ENCODE measurements at places on chromosomes 13 and 19.

GRCh38 chr13:44739120-44739519, 163.0 kb upstream of the TSC22D1 start:
- no peak for DNase-seq

- DNase-seq = no peak
Observed at GRCh38 chr13:59890054-59890453, 273.7 kb downstream of the DIAPH3 start.

DNA sequence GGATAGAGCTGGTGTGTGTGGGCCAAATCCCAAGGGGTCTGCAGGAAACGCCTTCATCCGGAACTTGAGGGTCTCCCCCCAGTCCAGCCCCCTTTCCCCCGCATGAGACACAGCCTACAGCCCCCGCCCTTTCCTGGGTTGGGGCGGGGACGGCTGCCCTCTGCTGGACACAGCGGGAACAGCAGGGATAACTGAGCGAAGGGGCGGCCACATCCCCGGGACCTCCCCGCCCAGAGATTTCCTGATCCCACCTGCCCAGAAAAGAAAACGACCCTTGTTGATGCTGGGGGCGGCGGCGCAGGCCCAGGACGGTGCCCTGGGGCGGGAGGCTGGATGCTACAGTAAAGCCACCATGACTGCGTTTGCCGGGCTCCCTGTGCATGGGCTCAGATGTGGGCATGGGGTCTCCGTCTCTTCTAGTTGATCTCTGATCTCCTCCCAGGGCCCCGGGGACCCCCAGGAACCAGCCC, 14.2 kb downstream of the ONECUT3 start:
- peak; percentile 40 for DNase-seq

DNA sequence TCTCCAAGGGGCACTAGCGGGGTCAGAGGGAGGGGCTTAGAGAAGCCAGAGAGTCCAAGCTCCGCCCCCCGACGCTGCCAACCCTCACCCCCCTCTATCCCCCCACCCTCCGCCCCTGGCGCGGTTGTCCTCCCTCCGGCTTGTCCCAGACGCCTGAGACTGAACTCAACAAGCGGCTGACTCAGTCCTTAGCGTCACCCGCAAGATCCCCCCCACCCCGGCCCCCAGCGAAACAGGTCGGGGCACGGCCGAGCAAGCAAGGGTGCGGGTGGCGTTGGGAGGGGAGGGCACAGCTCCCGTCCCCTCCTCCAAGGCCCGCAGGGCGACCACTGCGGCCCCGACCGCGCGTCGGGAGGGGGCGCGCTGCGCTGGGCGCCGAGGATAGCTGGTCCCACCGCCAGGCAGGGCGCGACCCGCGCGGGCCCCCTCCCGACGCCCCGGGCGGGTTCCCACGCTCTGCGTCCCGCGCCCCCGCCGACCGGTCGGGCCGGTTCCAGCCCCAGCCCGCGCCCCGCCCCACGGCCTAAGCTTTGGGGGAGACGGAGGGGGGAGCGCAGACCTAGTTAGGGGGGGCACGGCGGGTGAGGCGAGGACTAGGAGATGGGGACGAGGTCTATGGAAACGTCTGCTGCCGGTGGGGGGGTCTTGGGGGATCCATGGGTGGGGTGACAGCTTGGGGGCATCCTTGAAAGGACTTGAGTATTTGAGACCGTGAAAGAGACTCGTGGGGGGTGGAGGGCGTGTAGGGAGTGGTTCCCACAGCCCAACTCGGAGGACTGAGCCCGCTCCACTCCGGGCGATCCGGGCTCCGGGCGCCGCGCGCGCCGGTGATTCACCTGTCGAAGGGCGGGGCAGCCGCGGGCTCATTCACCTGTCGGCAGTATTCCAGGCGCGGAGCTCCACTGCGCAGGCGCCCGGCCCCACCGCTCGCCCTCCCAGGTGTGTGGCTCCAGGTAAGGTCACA, 5.1 kb downstream of the NOTCH3 start:
- no peak for DNase-seq

DNA sequence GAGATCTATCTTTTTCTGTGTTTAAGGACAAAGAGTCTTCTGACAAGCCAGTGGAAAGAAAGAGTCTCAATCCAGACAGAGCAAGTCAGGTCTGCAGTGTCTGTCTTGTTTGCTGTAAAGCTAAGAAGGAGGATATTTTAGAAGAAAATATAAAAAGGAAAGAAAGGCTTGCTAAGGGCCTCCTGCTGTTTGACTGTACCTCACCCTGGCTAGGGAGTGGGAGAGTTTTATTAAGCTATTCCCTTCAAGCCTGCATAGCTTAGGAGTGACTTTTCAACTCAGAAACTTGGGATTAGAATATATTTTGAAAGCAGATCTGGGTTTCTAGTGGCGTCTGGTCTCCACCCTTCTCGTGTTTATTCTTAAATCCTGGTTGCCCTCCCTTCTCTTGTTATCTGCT, 460.0 kb downstream of the COG6 start:
- DNase-seq = no peak

DNA sequence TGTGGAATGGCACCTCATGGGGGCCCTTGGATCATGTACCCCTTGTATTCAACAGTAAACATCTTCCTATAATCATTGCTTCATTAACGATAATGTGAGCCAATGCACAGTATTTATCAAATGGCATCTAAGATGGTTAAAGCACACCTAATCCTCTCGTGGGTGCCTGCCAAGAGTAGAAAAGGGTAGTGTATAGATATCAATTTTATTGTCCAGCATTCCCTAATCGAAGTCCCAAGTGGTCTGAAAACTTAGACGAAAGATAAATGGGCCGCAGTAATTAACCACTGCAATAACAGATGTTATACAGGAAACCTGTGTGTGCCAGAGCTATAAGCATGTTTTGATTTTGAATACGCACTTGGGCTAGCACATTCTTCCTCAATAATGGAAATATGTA, 667 bp upstream of the MBNL2 start:
- DNase-seq = no peak

GRCh38 chr13:94192431-94192975, 287.0 kb downstream of the DCT start:
- no peak for DNase-seq

DNA sequence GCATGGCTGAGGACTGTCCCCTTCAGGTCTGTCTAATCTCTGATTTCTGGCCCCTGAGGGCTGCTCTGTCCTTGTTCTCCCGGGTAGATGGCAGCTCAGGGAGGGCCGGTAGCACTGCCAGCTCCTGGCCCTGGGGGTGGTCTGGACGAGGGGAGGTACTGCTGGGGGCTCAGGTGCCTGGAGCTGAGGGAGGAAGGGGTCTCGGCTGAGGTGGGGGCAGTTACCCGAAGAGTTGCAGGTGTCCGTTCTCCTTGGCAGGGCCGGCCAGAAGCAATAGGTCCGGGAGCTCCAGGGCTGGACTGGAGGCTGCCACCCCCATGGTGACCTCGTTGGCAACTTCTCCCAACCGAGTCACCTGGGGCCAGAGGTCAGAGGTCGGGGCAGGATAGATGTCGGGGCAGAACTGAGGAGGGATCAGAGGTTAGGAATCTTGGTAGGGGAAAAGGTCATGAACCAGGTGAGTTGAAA, 1.2 kb upstream of the EMC10 start:
- no peak for DNase-seq

DNA sequence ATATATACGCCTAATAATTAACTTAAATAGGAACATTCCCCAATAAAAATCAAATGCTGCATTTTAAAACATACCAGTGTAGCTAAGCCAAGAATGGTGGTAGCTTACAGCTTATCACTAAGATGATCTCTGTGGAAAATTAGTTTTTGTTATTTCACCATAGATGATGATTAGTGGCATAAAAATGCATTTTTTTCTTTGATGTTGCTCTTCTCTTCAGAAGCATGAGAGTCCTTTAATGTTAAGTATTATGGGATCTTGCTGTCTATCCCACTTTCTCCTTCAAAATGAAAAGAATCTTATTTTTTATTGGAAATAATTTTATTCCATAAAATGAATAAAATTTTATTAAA, 731.0 kb downstream of the SLITRK1 start:
- no peak for DNase-seq

GRCh38 chr19:32878988-32879387, 9.4 kb upstream of the SLC7A9 start:
- no peak for DNase-seq

DNA sequence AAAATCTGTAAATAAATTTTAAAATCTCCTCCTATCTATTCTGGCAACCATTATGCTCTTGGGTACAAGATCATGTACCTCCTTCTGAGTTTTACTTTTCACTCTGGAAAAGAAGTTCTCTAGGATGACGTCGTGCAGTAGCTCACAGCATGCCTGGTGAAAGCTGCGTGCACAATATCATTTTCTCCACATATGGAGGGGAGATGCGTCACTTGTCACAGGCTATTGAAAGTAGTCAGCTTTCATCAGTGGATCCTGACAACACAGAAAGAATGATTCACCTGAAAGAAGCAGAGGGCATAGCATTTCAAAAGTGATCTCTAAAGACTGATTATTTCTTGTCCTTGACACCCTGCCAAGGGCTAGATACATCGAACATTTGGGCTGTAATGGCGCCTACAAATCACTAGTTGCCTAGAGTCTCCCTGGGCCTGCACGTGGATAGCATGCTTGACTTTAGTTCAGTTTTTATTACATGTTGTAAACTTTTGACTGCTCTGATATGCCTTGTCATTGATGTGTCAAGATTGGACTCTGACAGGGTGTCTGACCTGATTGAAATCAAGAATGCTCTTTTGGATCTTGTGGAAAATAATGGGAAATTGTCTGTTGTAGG, 1365.6 kb downstream of the OLFM4 start:
- no peak for DNase-seq

DNA sequence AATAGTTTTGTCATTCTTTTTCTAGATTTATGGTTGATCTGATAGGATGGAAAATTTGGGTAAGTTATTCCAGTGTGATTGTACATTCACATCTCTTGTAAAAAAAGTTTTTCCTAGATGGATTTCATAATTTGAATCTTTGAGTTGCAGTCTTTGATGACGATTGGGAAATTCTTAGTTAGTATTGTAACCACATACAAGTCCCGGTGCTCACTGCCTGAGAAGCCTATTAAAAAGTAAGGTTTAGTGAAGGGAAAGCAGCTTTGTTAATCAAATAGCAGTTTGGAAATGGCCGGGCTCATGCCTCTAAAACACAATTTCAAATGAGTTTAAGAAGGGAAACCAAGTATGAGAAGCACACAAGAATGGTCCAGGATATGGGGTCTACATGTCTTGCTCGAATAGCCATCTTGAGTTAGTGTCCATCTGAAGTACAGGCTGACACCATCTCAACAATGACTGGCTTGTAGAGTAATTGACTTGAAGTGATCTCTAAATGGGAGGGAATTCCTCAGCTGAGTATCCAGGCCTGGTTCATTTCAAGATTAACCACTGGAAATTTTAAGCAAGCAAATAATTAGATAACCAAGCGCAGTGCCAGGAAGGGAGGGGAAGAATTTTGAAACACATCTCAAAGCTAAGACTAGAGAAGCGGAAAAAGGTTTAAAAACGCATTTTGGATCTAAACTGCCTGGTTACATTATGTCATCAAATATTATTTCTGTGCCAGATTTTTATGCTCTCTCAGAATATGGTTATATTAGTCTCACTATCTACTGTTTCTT, 1145.6 kb upstream of the MIR17HG start:
- no peak for DNase-seq

DNA sequence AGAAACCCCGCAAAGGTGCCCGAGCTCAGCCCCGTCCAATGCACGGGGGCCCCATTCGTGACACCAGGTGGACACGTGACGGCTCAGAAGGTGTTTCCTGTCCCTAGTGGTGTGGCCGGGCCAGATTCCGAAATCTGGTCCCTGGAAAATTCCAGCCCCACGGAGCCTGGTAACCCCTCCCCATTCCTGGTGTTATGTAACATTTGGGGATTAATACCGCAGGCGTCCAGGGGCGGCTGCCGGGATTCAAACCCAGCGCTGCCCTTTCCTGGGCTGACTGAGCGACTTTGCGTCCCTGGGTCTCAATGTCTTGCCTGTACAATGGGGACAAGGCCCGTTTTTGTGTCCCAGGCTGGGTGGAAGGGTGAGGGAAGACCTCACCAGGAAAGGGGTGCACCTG, 1.0 kb upstream of the PLK5 start:
- DNase-seq = no peak

Data from stimulated activated CD8-positive, alpha-beta memory T cell treated with anti-CD3 and anti-CD28 coated beads, Interleukin-15, amount 100 ng/mL, for 1 hour (primary cell).